ENCODE measurements at places on chromosomes 3 and 15.

DNA sequence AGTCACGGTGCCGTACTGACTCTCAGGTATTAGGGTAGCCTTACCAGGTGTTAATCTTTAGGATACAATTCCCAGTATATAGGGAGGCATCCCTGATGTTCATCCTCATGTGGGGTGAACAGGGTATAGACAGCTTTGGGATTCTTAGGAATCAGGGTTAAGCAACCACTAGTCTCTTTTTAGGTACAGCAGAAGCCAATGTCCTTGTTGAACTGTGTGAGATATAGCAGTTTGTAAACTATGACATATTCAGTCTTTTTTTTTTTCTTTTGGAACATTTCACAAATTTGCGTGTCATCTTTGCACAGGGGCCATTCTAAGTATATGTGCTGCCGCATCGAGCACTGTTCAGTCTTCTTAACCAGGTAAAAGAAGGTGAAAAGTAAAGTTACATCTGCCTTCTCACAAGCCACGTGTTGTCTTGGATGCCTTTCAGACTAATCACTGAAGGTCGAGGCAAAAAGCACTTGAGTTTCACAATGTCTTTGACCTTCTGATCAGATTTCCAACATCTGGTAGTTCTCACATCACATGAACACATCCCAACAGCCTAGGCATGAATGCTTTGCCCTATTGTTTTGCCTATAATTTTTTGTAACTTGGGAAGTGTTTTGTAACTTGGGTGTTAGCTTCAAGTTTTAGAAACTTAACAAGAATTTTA, 17.2 kb downstream of the TSEN2 start:
- DNase-seq = peak; percentile 78

DNA sequence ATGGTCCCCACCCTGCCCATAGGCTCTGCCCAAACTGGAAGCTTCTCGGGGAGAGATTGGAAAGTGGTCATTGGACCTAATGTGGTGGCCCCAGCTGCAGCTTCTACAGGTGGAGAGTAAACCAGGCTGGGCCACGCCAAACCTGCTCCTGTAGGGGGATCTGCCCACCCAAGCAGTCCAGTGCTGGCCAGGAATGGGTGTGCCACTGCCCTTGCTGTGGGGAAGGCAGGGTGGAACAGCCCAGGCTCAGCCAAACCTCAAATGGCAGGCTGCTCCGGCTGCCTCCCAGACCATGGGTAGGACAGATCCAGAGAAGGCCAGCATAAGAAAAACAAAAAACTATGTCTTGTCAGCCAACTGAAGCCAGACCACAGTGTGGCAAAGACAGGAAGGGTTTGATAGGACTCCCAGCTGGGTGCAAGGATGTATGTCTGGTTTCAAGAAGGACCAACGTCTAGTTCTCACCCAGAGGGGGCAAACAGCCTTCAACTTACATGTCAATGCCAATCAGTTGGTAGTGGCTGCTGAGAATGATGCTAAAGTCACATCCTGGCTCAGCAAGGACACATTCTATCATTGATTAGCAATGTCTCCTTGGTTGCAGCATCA, 267.3 kb downstream of the UACA start:
- no peak for DNase-seq

- DNase-seq = no peak
Observed at GRCh38 chr15:92102395-92102755, 248.9 kb downstream of the SLCO3A1 start.

DNA sequence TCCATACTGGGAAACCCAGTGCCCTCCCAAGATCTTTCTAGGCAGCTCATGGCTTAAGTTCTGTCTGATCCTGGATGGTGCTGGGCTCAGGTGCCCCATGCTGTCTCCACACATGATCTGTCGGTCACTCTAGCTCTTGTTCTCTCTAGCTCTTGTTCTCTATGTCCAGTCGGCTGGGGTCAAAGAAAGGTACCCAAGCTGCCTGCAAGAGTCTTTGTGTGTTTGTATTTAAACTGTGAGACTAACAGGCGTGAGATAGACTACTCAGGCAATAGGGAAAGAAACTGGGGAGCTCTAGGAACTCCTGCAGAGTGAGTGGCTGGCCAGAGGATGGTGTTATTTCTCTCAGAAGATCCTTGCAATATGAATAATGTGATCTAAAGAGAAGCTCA, 40.2 kb downstream of the GPR156 start:
- DNase-seq = peak; percentile 7

DNA sequence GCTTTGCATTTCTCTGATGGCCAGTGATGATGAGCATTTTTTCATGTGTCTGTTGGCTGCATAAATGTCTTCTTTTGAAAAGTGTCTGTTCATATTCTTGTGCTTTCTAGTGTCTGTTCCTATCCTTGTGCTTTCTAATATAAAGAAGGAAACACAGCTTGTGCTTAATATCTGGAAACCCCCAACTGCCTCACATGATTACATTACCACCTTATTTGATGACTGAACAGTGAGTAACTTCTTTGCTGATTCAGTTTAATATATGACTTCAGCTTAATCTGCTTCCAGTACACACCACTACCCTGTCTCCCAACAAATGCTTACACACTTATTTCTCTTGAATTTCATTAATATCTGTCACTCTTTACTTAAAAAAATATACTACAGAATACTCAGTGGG, 835.1 kb downstream of the EDEM1 start:
- DNase-seq = no peak

DNA sequence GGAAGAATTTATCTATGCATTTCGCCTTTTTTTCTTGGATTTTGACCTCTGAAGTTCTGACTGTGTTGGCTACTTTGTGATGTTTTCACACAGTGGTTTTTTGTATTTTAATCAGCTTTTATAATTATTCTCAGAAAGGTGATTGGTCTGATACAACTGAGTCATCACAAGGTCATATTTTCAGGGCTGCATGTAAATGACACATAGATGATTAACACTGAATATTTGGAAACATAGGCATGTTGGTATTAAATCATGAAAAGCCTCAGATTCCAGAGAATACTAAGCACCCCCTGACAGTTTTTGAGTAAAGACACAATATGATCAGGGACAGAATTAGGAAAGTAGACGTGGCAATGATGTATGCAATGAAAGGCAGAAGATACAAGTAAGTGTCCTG, 175.5 kb upstream of the SLCO3A1 start:
- no peak for DNase-seq

DNA sequence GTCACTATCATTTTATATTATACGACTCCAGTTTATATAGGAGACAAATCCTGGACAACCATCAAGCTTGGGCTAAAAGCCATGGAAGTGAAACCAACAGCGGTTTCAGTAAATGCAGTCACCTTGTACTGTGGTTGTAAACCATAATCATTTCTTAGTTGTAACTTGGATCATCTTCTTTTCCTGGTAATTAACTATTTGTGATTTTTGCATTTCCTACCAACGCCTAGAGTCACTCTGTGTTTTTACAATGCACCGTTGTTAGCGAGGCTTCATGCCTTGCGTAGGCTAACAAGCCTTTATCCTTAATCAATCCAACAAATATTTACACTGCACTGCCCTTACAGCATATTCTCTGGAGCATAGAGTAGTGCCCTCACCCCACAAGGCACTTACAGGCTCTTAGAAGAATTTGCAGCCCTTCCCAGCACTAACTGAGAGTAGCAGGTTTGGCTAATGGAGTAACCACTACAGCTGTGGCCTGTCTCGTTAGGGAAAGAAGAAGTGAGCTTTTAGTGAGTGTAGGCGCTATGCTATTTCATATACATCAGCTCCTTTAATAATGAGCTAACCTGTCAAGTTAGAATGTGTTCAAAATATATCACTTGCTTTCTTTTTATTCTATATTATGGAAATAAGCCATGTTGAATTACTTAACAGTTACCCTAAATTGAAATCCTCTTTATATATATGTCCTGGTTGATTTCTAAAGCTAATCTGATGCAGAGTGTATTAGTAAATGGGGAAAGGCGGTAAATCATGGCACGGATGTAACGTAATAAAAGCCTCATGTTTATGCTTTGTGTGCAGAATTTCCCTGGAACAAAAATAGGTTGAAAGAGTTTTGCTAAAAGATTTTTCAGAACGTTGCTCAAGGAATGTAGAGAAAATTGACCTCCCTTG, 62.8 kb downstream of the ABHD2 start:
- DNase-seq = no peak
